ENCODE measurements at places on chromosomes 3 and 15.

- no peak for DNase-seq
Observed at GRCh38 chr3:61733876-61734275, 172.5 kb downstream of the PTPRG start.

DNA sequence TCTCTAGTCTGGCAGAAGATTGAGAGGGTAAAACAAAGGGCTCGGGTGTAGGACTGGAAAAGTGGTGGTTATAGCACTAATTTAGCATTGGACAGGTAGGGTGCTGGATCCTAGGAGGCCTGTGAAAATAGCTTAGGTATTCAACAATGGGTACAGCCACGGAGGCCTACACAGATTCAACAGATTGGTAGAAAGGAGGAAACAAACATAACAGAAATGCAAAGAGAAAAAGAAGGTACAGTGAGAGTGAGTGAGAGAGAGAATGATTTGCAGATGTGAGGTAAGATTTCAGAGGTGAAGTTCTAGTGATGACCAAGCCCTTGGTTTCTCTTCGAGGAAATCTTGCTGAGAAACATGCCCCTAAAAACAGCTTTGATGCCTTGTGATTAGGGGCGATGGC lies 37.9 kb downstream of the ADIPOQ start:
- DNase-seq: no peak

GRCh38 chr15:91561371-91562100 lies 292.0 kb upstream of the SLCO3A1 start:
- DNase-seq: peak; percentile 76

- DNase-seq: no peak
Observed at GRCh38 chr3:143123353-143123984, 3.9 kb downstream of the CHST2 start.

GRCh38 chr15:70498096-70498626 lies 265.2 kb downstream of the UACA start:
- no peak for DNase-seq

DNA sequence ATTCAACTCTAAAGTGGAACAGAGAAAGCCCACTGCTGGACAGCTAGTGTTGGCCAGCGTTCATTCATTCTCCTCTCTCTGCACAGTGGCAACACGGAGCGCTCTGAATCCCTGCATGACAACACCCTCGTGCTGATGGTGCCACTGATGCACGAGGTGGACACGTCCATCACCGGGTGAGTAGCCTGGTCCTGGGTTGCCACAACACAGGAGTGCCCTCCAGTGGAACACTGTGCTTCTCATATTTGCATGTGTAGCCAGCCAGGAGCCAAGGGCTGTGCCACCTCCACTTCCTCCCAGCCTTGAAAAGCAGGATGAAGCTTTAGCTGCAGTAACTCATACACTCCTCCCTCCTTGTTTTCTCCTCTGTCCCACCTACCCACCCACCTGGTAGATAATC lies 120.0 kb upstream of the CTDSPL start:
- peak; percentile 12 for DNase-seq

GRCh38 chr15:38080651-38081275 lies 146.3 kb downstream of the TMCO5A start:
- no peak for DNase-seq

GRCh38 chr3:113185194-113185835 lies 26.0 kb upstream of the BOC start:
- peak; percentile 74 for DNase-seq

DNA sequence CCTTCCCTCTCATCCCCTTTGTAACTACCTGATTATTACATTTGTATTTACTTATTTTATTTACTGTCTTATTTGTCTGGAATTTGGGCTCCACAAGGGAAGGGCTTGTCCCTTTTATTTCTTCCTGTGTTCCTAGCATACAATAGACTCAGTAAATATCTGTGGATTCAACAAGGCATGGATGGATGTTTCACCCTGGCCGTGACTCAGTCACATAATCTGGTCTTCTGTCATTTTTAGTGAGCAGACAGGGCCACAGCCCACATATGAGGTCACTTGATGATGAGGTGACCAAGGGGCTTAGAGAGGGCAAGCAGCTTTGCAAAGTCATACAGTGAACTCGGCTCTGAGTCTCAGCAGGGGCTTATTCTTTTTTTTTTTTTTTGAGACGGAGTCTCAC lies 7.8 kb upstream of the DAG1 start:
- peak; percentile 53 for DNase-seq

- DNase-seq: no peak
Observed at GRCh38 chr3:67076607-67077006, 78.5 kb downstream of the KBTBD8 start.

GRCh38 chr15:98658831-98659699 lies 10.7 kb downstream of the IGF1R start:
- peak; percentile 47 for DNase-seq

DNA sequence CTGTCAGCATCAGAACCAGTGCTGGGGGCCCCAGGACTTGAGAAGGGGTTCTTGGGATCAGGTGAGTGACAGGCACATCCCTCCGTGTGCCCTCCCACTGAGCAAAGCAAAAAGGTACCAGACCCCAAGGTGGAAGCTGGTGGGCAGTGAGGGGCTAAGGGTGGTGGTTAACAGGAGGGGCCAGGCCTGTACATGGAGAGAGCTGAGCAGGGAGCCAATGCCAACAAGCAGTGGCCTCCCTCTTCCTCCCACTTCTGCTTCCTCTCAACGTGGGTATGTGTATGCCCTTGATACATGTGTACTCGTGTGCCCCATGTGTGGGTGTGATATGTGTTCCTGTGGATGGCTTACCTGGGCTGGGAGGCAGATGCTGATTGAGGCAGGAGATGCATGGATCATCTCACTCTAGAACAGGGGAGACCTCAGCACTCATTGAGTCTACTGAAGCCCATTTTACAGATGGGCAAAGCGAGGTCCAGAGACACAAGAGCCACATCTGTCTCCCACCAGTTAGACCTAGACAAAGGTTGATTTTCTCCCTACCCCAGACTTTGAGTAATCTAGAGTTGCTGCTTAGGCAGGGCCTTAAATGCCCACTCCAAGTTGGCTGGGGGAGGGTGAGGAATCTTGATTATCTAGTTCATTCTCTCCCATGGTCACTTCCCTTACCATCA lies 945 bp downstream of the VIPR1 start:
- no peak for DNase-seq

GRCh38 chr3:65406470-65406869 lies 632.2 kb downstream of the MAGI1 start:
- peak; percentile 10 for DNase-seq

GRCh38 chr3:112908252-112908651 lies 61.6 kb upstream of the CD200R1L start:
- DNase-seq: no peak

GRCh38 chr15:45279024-45279698 lies 27.1 kb downstream of the SLC28A2 start:
- DNase-seq: peak; percentile 98

- DNase-seq: no peak
Observed at GRCh38 chr15:55360256-55360655, 41.2 kb downstream of the PIGB start.

DNA sequence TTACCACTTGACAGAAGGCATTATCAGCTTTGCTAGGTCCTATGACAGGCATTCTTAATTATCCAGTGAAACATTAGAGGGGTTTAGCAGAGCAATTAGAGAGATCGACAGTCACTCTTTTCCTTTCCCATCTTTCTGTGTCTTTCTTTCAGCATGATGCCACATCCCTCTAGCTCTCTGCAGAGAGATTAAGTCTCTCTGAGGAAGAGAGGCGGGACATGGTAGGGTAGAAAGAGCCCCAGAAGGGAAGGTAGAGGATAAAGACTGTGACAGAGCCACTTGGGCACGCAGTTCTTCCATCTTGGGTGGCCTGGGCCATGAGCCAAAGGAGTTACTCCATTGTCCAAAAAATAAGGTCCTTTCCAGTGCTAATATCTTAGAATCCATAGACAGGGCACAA lies 55.8 kb downstream of the HHLA2 start:
- DNase-seq: no peak

DNA sequence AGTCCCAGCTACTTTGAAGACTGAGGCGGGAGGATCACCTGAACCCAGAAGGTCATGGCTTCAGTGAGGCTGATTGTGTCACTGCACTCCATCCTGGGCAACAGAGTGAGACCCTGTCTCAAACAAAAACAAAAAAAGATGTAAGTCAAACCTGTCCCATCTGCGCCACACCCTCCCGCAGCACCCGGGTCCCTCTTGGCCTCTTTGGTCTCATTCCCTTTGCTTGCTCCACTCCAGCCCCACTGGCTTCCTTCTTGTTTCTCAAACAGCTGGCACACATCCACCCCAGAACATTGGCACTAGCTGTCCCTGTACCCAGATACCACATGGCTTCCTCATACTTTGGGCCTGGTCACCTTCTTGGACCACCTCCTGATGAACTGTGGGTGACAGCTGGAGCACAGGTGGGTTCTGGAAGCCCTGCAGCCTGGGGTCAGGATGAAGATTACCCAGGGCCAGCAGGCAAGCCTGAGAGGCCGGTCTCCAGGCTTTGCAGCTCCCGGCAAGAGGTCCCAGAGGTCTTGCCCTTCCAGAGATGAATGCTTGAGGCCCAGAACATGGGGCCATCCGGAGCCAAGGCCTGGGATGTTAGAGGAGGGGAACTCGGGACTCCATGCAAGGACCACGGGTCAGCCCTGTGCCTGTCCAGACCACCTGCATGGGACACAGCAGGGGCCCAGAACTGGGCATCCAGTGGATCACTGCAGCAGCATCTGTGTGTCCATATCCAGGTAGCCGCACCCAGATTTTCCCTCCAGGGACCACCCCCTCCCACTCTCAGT lies 10.9 kb upstream of the GATA2 start:
- DNase-seq: no peak
